ENCODE measurements at places on chromosomes 4 and X. TPM values are rescaled to one million over a fixed set of nuclear protein-coding genes. Genes with fewer than 3 reads are reported as not detected.

- no peaks in the 10 kb centered on the region for H3K36me3 ChIP-seq
- H3K4me3 ChIP-seq = no peak overlapping the region
- no peaks in the 10 kb centered on the region for H3K27me3 ChIP-seq
- H3K27ac ChIP-seq = no peak overlapping the region
- H3K4me1 ChIP-seq = no peaks in the 10 kb centered on the region
These were observed 24.5 kb downstream of the WDR17 start for GRCh38 chr4:176090115-176090514.

DNA sequence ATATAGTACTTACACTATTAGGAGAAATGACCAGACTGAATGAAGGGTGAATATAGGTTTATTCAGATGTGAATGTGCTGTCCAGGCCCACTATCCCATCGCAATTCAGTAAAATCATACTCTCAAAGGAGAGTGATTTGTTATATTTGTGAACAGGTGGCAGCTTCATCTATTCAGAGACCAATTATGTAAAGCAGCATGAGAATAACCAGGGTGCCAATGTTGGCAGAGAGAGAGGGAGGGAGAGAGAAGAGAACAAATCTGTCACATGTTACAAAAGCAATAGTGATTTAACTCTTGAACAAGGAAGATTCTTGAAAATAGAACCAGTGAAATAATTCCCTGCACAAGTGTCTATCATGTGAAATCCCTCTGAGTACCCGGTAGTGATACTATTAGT lies 38.9 kb upstream of the TLL1 start:
- no peaks in the 10 kb centered on the region for H3K27me3 ChIP-seq
- H3K27ac ChIP-seq = no peak overlapping the region
- no peak overlapping the region for H3K4me3 ChIP-seq
- H3K4me1 ChIP-seq = peaks cover 12% of the 10 kb centered on the region

- no peaks in the 10 kb centered on the region for H3K27me3 ChIP-seq
- H3K4me1 ChIP-seq = peaks cover 7% of the 10 kb centered on the region
- H3K4me3 ChIP-seq = no peak overlapping the region
- no peak overlapping the region for H3K27ac ChIP-seq
- DNase-seq = no peak
These were observed 39.5 kb downstream of the HADH start for GRCh38 chr4:108029016-108029720.

DNA sequence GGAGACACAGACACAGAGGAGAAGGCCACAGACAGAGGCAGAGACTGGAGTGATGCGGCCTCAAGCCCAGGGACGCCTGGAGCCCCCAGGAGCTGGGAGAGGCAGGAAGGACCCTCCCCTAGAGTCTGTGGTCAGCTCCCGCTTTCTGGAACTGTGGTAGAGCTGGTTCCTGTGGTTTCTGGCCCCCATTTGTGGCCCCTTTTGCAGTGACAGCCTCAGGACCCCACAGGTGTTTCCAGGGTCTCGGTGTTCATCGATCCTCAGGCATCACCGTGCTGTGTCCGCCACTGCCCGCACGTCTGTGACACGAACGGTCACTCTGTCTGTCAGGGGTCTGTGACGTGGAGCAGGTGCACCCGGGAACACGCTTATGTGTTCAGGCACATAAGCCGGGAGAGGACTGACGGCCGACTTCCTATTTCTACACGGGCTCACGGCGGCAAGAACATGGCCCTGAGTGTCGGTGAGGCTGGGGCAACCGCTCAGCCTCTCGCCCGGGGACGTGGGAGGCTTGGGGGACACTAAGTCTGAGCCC lies 7.9 kb downstream of the GTPBP6 start:
- H3K4me1 ChIP-seq = no peaks in the 10 kb centered on the region
- H3K27ac ChIP-seq = no peak overlapping the region
- no peak for DNase-seq
- H3K36me3 ChIP-seq = peaks cover 10% of the 10 kb centered on the region
- no peak overlapping the region for H3K4me3 ChIP-seq

DNA sequence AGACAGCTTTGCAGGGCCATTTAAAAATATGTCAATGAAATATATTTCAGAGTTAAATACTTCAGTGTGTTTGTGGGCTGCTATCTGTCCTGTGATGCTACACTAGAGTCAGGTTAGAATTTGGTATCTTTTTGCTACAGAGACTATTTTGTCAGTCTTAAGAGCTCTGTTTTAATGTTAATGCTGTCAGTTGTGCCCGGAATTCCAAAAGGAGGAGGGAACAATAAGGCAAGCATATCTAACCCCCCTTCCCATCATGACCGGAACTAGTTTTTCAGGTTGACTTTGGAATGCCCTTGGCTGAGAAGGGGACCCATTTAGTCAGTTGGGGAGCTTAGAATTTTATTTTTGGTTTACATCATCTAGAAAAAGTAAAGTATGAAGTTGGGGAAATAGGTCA lies 34.9 kb upstream of the SLC25A4 start:
- DNase-seq = no peak
- H3K27ac ChIP-seq = no peak overlapping the region
- no peaks in the 10 kb centered on the region for H3K4me1 ChIP-seq
- no peak overlapping the region for H3K4me3 ChIP-seq
- H3K27me3 ChIP-seq = no peaks in the 10 kb centered on the region

DNA sequence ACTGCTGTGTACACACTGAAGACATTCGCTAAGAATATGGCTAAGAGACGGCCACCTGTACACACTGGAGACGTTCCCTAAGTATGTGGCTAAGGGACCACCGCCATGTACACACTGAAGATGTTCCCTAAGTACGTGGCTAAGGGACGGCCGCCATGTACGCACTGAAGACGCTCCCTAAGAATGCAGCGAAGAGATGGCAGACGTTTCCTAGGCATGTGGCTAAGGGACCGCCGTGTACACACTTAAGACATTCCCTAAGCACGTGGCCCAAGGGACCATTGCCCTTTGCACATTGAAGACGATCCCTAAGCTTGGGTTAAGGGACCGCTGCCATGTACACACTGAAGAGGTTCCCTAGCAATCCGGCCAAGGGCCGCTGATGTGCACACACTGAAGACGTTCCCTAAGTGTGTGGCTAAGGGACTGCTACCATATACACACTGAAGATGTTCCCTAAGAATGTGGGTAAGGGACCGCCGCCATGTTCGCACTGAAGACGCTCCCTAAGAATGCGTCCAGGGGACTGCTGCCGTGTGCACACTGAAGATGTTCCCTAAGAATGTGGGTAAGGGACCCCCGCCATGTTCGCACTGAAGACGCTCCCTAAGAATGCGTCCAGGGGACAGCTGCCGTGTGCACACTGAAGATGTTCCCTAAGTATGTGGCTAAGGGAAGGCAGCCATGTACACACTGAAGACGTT lies 36.7 kb downstream of the DHRSX start:
- no peak overlapping the region for H3K27ac ChIP-seq
- H3K4me1 ChIP-seq = peaks cover 20% of the 10 kb centered on the region
- H3K27me3 ChIP-seq = no peaks in the 10 kb centered on the region
- H3K4me3 ChIP-seq = no peak overlapping the region
- H3K36me3 ChIP-seq = no peaks in the 10 kb centered on the region

Gene POU3F4
- total RNA-seq = not detected

Gene CXCL11
- total RNA-seq = not detected

Gene MAB21L2
- total RNA-seq = 38.3 TPM
